ENCODE measurements at places on chromosomes 1 and 21.

DNA sequence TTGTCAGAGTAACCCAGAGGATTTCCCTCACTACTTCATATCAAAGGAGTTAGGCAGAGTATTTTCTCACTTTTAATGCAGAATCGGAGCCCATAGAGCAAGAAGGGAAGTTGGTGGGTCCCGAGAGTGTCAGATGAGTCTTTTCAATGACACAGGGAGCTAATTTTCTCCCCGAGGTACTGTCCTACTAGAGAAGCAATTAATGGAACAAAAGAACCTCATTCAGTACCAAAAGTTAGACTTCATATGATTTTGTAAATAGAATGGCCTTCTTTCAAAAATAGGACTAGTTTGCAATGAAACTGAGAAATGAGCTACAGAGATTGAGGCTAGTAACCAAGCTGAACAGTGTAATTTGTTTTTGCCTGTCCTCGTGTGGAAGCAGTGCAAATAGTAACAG is 3.9 kb downstream of the NCAM2 start:
- no peak for DNase-seq

- DNase-seq: no peak
These were observed 35.5 kb upstream of the IL20 start for GRCh38 chr1:206829875-206830274.

GRCh38 chr1:39425634-39426033 is 65.8 kb upstream of the BMP8A start:
- no peak for DNase-seq

DNA sequence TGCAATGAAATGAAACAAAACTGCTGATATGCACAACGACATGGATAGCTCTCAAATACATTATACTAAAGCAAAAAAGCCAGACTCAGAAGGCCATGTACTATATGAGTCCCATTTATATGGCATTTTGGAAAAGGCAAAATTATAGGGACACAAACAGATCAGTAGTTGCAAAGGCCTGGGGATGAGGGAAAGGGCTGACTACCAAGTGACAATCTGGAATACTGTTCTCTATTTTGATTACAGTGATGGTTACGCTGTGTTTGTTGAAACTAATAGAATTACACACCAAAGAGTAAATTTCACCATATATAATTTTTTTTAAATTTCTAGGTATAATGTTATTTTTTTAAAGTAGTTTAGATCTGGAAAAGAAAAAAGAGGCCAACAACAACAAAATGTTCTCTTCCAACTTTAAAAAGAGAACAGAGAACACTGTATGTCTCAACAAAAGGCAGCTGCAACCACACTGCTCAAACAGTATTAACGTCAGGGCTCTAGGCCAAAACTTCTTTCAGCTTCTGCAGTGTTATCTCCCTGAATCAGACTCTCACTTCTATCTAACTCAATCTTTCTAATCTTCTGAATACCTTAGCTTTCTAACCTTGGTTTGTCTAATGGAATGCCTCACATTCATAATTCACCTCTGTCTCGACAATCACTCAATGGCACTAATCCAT is 75.8 kb downstream of the FOXJ3 start:
- DNase-seq: no peak

DNA sequence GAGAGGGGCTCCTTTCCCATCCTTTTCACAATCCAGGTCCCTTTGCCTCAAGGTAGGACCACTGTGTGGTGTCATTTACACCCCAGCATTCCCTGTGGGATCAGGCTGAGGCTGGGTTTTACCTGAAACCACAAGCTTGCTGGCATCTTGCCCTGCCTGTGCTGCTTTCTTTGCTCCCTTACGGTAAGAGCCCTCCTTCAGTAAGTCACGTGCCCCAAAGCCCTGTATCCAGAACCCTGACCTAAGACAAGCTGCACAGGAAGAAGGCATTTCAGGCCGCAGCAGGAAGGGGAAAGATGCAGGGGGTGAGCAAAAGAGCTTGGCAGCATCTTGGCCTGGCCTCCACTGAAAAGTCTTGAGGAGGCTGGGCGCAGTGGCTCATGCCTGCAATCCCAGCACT is 58.4 kb downstream of the KLHDC7A start:
- no peak for DNase-seq
